ENCODE measurements at places on chromosomes 3 and 15.

DNA sequence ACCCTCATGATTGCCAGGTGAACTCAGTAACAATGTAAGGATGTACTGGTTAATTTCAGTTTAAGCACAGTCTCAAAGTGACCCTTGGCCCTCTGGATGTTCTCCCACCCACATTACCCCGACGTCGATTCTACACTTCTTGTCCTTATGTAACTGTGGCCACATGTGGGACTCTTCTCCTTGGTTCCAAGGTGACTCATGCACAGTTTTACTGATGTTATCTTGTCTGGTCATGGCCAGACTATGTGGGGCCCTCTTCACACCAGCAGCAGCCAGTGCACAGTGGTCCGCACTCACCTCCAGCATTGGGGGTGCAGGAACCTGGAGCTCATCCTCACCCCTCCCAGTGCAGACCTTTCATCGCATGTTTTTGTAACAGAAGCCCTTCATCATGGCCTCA is 519.4 kb downstream of the OCA2 start:
- DNase-seq: no peak

DNA sequence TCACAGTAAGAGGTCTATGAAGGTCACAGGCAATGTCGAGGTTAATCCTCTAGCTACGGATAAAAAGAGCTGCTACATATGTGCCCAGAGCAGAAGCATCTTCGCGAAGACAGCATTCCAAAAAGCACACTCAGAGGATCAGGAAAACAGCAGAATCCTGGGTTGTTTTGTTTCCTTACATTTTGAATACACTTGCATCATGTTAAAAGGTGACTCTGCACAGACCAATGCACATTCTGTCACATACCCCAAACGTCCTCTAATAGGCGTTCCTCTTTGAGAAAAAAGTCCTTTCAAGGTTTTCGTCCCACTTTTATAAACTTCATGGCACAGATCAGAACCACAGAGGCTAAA is 52.7 kb downstream of the VGLL4 start:
- no peak for DNase-seq

GRCh38 chr3:195170496-195170895 is 100.5 kb downstream of the XXYLT1 start:
- DNase-seq: no peak

- no peak for DNase-seq
Observed at GRCh38 chr3:150285601-150286000, 122.5 kb upstream of the TSC22D2 start.

DNA sequence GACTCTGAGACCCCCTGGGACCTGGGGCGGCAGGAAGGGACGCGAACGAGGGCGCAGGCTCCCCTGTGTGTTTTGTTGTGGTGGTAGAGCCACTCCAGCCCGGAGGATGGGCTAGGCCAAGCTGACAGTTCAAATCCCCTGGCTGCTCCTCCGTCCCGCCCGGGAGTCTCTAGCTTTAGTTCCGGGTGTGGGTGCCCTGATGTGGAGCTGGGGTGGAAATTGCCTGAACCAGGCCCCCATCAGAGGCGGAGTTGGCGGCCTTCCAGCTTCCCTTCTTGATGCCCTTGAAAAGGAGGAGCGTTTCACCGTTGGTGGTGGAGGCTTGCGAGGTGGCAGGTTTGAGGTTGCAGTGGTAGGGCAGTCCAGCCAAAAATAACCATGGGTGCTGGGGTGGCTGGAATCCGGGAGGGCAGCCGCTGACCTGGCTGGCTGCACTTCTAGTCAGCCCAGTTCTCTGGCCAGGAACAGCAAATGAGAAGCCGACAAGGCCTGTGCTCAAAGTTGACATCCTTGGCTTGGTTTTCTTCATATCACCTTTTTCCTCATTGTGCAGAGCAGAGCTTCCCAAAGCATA is 817 bp downstream of the CLK3 start:
- DNase-seq: peak; percentile 31

Measured in stimulated activated CD8-positive, alpha-beta memory T cell treated with anti-CD3 and anti-CD28 coated beads, Interleukin-15, amount 100 ng/mL, for 4 hours (primary cell).